Lung microvascular endothelial cell (primary cell): ENCODE measurements at places on chromosomes 11 and 22. TPM values are rescaled to one million over a fixed set of nuclear protein-coding genes. Genes with fewer than 3 reads are reported as not detected.
A peak's percentile ranks its signal among the peaks of the same experiment; 100 is the strongest.

- DNase-seq: no peak
Measured at GRCh38 chr11:82183346-82183745, 550.3 kb downstream of the FAM181B start.

- DNase-seq: peak; percentile 52
Measured at GRCh38 chr11:32374261-32374711, 61.1 kb downstream of the WT1 start.

DNA sequence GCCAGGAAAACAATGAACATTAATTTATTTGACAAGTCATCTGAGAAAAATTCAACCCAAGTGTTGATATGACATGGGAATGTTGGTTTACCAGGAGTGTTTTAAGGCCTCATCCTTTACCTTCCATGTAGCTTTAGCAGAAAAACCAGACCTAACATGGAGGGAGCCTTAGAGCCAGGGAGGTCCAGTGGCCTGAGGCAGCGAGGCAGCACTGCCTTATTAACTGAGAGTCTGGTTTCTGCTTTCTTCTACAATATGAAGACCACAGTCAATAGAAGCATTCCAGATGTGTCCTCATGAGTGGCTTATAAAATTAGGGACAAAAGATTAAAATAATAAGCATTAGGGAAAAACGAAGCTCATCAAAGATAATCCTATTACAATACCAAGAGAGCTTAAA lies 61.5 kb downstream of the DKK3 start:
- no peak for DNase-seq

- DNase-seq: no peak
Measured at GRCh38 chr11:109815500-109816150, 277.6 kb upstream of the ZC3H12C start.

- no peak for DNase-seq
Measured at GRCh38 chr11:61913699-61914395, 3.5 kb downstream of the RAB3IL1 start.

DNA sequence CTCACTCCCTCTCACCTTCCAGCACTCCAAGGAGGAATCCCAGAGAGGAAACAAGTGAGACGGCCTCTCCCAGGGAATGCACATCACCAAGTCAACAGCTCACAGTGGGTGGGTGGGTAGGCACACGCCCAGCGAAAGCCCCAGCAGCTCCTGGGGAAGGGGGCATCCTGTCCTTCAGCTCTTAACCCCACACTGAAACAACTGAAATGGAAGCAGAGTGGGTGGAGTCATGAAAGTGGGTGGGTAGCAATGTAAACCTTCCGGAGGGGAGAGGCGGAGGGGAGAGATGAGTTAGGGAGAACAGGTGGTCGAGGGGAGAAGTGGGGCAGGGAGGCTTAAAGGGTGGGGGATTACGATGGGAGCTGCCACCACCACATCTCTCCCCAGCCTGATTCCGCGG lies 5.4 kb downstream of the MCHR1 start:
- DNase-seq: no peak

GRCh38 chr11:3902441-3902840 lies 47.0 kb downstream of the STIM1 start:
- no peak for DNase-seq

GRCh38 chr11:33532720-33533385 lies 167.8 kb downstream of the C11orf91 start:
- DNase-seq: no peak

DNA sequence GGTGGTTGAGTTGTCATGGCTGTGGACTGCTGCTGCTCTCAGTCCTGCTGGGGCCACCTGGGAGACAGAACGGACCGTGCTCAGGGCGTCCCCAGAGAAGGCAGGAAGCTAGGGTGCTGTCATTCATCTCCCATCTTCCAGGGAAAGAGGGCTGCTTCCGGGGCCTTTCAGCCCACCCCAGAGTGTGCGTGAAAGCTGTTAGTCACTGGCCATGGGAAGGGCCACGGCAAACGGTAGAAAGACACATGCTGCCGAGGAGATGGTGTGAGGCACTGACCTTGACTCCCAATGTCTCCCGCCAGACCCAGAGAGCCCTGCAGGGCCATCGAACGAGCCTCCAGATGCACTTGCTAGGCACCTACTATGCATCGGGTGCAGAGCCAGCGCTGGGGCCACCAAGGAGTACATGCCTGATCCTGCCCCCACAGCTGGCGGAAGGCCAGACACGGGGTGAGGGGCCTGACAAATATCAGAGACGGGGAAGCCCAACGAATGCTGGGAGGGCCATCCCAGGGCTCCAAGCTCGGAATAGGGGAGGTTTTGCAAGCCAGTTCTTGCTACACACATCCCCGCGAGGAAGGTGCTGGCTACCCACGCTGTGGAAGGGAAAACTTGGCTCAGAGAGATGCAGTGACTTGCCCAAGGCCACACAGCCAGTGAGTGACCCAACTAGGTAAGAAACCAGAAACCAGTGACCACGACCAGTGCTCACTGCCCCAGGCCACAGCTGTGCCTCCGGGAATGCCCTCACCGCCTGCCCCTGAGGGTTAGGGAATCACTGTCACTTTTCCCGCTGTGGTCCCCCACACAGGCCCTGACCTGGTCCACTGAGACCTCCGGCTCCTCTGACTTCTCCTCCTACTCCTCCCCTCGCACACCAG lies 10.1 kb downstream of the RAC2 start:
- DNase-seq: no peak

GRCh38 chr22:45450101-45450785 lies 36.8 kb downstream of the RIBC2 start:
- no peak for DNase-seq

DNA sequence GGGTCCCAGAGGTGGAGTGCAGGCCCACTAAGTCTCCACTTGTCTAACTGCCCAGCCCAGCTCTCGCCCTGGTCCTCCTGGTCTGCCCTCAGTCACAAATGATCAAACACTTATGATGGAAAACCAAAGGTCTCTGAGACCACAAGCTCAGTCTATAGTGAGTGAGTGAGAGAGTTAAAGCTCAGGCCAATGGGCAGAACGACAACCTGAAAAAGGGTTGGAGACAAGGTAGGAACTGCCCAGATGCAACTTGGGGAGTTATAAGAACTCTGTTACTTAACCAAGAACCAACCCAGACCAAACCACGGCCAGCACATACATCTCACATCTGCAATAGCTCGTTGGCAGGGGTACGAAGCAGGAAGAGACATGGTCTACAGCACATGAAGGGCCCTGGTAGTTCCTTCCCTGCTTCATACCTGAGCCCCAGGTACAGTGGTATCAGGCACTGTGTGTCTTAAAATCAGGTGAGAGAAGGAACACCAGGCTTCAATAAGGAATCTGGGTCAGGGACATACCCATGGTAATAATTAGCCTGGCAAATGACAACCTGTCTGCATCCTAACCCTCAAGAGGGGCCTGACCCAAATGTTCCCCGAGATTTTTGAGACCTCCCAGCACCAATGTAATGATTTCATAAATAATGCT lies 35.7 kb downstream of the SERPIND1 start:
- no peak for DNase-seq

DNA sequence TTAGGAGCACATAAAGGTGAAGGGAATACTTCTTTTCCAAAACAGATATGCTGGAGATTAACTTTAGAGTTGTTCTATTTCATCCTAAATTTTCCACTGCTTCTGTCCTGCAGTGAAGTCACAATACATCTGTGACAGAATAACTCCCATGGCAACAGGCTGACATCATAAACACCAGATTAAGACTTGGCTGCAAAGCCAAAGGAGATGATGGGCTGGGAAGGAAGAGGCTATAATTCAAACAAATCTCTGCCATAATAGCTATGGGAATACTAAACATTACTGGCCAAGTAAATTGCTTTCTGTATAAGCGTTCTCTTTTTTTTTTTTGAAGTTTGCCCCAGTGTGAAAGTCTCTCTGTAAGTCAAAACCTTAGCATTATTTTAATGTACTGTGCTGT lies 107.7 kb downstream of the CADM1 start:
- no peak for DNase-seq

- peak; percentile 78 for DNase-seq
Measured at GRCh38 chr11:45178890-45179671, 32.6 kb downstream of the PRDM11 start.

DNA sequence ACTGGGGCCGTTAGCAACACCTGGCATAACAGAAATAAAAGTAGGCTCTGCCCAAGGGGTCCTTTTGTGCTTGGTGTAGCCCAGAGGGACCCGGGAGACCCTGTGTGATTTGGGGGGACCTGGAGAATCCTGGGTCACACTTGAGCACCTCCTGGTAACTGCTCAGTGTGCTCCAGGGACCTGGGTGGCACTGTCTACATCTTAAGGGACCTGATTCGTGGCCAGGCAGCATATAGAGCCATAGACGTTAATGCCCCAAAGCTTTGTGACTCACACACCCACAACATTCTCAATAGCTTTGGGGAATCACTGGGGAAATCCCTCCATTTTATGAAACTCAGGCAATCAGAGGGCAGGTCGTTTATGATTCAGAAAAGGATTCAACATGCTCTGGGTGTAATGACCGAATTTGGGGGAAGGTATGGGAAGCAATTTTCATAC lies 3.6 kb upstream of the IGF2 start:
- DNase-seq: no peak

- DNase-seq: no peak
Measured at GRCh38 chr11:128522943-128523518, 64.3 kb downstream of the ETS1 start.

OR51E2 gene
- not detected in 2 replicates for total RNA-seq

DDX25 gene
- under 0.01 TPM in 1 of 2 replicates, not detected in the other for total RNA-seq

SYT7 gene
- total RNA-seq: 0.20 and 0.22 TPM in 2 replicates

PHF21B gene
- not detected in 2 replicates for total RNA-seq

MAJIN gene
- total RNA-seq: not detected in 2 replicates

USP35 gene
- total RNA-seq: 3.9 and 5.2 TPM in 2 replicates

TTC38 gene
- total RNA-seq: 18.7 and 22.6 TPM in 2 replicates

NCR3LG1 gene
- total RNA-seq: 0.20 and 0.87 TPM in 2 replicates

PKNOX2 gene
- not detected in 2 replicates for total RNA-seq

MISFA gene
- 0.20 and 0.22 TPM in 2 replicates for total RNA-seq

FJX1 gene
- 17.4 and 29.0 TPM in 2 replicates for total RNA-seq
